ENCODE measurements at places on chromosomes 6 and 20.

- DNase-seq: no peak
These were observed 9.1 kb upstream of the ECHDC1 start for GRCh38 chr6:127352524-127352923.

DNA sequence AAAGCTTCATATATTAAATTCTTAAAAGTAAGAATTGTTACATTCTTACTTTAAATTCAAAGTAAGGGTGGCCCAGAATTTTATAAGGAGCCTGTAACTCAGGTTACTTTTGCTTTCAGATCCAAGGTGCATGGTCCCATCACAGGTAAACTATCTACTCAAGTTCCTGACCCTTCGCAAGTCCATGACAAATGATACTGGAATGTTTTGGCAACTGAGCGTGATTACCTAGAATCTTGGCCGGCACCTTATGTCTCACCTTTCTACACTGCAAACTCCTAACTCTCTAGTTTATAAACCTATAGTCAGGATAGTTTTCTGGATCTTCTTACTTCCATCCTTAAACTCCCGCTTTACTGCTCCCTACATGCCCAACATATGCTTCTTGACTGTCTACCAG, 67.9 kb upstream of the HMGN3 start:
- no peak for DNase-seq

DNA sequence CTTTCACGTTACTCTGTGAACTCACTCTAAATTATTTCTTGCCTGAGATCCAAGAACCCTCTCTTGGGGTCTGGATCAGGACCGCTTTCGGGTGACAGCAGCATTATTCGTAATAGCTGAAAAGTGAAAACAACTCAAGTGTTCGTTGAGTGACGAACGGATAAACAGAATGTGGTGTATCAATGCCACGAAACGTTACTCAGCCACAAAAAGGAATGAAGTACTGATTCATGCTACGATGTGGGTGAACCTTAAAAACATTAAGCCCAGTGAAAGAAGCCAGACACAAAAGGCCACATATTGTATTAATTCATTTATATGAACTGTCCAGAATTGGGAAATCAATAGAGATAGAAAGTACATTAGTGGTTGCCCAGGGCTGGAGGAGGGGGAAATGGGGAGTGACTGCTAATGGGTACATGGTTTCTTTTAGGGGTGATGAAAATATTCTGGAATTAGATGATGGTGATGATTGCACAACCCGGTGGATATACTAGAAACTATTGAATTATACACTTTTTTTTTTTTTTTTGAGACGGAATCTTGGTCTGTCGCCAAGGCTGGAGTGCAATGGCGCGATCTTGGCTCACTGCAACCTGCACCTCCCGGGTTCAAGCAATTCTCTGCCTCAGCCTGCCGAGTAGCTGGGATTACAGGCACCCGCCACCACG, 8.4 kb downstream of the PTGIS start:
- no peak for DNase-seq

DNA sequence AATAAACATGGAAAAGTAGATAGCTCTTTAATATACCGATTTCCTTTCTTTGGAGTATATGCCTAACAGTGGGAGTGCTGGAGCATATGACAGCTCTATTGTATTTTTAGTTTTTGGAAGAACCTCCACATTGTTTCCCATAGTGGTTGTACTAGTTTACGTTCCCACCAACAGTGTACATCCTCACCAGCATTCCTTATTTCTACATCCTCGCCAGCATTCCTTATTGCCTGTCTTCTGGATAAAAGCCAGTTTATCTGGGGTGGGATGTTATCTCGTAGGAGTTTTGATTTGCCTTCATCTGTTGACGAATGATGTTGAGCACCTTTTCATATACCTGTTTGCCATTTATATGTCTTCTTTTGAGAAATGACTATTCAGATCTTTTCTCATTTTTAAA, 2.6 kb downstream of the MICA start:
- no peak for DNase-seq

DNA sequence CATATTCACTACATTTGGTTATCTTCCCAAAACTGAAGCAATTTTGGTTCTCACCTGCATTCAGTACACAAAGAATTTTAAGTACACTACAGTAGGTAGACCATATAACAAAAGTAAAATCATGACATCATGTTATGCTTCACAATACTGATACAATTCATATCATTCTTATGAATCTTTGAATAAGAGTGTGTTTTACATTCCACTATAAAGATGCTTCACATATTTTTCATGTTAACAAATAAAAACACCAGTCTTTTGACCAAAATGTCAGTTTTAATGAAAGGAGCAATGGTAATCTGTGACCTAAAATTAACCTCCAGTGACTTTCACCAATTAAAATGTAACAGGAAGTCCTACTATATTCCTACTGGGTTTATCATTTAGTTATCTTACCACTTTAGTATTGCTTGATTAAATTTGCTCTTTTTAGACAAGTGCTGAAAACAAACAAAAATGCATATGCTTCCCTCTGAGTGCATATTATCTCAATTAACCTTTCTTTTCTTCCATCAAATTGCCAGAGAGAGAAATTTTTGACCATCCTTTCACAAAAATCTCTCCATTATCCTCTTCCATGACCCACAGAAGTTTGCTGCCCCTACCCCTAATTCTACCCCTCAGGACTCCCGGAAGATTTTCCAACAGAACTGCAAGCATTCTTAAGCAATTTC, 49.3 kb downstream of the PHIP start:
- DNase-seq: no peak
